ENCODE measurements at places on chromosomes 1 and 21. TPM values are rescaled to one million over a fixed set of nuclear protein-coding genes. Genes with fewer than 3 reads are reported as not detected.

B3GALT2 gene
- total RNA-seq: not detected

RGS13 gene
- not detected for total RNA-seq

AMY1B gene
- total RNA-seq: not detected

OR2L8 gene
- total RNA-seq: not detected
